Stimulated activated CD8-positive, alpha-beta memory T cell treated with anti-CD3 and anti-CD28 coated beads, Interleukin-4, amount 100 ng/mL, for 1 hour (primary cell): ENCODE measurements at places on chromosomes 3 and 15.

- no peak for DNase-seq
Observed at GRCh38 chr3:12097971-12098370, 60.7 kb downstream of the TIMP4 start.

- DNase-seq = no peak
Observed at GRCh38 chr3:111776827-111777483, 82.1 kb upstream of the PHLDB2 start.

- DNase-seq = no peak
Observed at GRCh38 chr15:38876211-38876610, 311.6 kb upstream of the RASGRP1 start.

- DNase-seq = no peak
Observed at GRCh38 chr15:54033869-54034458, 55.7 kb downstream of the UNC13C start.

DNA sequence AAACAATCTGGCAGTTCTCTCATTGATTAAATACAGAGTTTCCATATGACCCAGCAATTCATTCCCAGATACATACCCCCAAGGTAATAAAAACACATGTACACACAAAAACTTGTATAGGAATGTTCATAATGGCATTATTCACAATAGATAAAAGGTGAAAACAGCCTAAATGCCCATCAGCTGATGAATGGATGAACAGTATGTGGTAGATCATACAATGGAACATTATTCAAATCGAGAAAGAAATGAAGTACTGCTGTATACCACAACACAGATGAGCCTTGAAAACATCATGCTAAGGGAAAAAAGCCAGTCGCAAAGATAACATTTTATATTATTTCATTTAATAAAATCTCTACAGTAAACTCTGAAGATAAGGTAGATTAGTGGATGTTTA lies 71.2 kb downstream of the SLTM start:
- DNase-seq = no peak

- DNase-seq = no peak
Observed at GRCh38 chr3:151925419-151925818, 52.0 kb downstream of the SUCNR1 start.

- DNase-seq = no peak
Observed at GRCh38 chr15:60326824-60327654, 70.7 kb downstream of the ANXA2 start.

DNA sequence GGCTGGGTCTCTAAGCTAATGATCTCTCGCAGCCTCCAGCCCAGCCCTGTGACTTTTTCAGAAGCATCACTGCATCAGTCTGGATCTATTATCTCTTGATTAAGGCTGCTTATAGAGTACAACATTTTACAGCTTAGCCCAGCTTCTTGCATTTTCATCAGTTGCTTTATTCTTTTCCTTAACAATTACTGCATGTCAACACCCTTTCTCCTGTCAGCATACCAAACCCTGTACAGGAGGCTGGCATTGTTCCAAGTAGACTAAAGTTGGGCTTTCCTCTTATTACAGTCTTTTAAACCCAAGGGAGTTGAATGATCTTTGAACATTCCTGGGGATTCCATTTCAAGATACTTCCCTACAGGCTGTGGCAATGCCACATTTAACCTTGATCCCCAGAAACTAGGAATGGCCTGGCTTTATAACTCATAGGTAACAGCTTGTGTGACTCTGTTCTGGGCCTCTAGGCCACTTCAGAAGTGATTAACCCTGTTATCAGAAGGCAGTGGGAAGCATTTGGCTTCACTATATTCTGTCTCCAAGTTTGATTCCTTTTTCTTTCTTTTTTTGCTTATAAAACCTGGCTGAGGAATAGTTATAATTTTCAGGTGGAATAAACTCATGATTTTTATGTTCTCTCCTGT lies 182.9 kb downstream of the KCNMB2 start:
- DNase-seq = no peak

- DNase-seq = no peak
Observed at GRCh38 chr3:67291287-67292252, 293.5 kb downstream of the KBTBD8 start.

DNA sequence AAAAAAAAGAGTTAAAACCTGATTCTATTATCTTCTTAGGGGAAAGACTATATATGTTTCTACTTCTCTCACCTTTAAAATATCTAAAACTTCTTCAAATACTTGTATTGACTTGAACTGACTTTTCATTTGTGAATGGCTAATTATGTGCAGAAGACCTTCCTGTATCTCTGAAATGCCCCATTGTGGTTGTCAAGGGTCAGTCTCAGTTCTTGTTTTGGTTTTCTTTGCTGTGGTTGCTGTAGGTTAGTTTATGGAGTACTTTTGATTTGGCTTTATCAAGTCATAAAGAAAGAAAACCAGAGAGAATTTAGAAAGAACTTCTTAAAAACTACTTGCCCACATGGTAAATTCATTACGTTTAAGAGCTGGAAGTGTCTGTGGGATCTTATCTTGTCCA lies 345.3 kb upstream of the POU1F1 start:
- DNase-seq = no peak

DNA sequence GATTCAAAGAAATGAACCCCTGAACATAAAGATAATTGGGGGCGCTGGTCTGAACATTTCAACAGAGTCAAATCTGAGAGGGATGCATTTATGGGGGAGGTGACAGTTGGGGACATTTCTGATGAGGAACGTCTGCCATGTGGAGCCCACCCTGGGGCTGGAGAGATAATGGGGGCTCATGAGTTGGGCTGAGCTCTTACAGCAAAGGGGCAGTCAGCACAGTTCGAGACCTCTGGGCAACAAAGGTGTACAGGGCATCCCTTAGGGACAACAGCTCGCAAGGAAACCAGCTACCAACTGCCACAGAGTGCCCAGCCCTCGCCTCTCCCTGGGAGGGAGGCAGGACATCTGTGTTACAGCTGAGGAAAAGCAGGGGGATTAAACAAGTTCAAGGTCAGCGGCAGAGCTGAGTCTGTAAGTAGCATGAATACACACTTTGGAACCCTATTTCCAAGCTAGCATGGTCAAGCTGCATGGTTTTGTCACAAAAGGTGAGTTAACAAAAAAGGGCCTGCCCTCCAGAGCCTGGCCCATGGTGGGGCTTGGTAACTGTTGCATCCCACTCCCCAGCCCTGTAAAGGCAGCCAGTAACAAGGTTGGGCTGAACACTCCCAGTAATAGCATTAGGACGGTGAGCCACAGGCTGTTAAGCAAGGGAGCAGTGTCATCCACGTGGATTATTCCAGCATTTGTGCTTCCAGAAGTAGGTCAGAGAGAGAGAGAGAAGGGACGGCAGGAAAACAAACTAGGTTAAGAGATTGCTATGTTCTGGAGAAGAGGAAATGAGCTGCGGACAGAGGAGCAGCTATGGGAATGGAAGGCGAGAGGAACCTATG lies 4.3 kb downstream of the GNB5 start:
- DNase-seq = no peak

GRCh38 chr3:36679384-36680200 lies 84.8 kb downstream of the DCLK3 start:
- no peak for DNase-seq

GRCh38 chr15:42691308-42691707 lies 45.6 kb downstream of the CDAN1 start:
- DNase-seq = no peak

DNA sequence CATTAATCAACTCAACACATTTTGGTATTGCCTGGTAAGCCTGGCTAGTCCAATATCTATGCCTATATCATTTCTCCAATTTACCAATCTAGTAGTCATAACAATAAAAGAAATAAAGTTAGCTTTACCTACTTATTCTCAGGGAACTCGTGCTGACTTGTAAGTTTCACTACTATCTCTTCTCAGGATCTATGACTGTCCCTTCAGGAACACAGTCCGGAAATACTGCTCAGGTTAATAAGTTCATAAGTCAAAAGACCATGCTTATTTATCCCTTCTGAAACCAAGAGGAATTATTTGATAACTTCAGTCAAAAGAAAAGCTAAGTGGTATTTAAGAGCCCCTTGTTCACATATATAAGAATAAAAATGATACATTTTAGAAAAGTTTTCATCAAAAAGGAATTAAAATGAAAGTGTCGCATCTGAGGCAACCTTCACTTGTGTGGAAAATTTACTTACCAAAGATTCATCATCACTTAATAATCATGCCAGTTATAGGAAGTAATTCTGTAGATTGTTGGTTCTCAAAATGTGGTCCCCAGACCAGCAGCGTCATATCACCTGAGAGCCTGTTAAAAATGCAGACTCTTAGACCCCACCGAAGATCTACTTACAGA lies 15.5 kb upstream of the THRB start:
- no peak for DNase-seq

GRCh38 chr3:127814325-127814781 lies 8.0 kb downstream of the MGLL start:
- DNase-seq = no peak

- DNase-seq = no peak
Observed at GRCh38 chr15:93948726-93949125, 282.6 kb upstream of the MCTP2 start.

GRCh38 chr15:48002767-48003166 lies 118.0 kb upstream of the SLC24A5 start:
- no peak for DNase-seq

- DNase-seq = no peak
Observed at GRCh38 chr3:133037436-133037835, 755 bp upstream of the TMEM108 start.

GRCh38 chr15:47997195-47998080 lies 123.4 kb upstream of the SLC24A5 start:
- DNase-seq = no peak

DNA sequence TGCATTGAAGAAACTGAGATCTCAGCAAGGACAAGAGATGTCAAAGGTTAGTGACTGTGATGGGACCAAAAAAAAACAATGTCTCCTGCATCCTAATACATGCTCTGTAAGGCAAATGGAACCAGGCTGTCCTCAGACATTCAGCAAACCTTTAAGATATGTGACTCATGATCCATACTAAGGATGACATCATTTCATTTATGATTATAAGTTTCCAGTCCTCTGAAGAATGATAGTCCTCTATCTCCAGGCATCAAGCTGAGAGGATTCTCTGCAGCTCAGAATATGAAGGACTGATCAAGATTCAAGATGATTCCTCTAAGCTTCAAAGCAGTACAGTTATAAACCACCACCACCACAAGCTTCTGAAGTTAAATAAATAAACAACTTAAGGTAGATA lies 47.6 kb downstream of the SSR3 start:
- DNase-seq = no peak

GRCh38 chr3:184472723-184473428 lies 88.7 kb upstream of the EPHB3 start:
- no peak for DNase-seq

- DNase-seq = no peak
Observed at GRCh38 chr3:28036599-28037575, 204.5 kb upstream of the CMC1 start.

- no peak for DNase-seq
Observed at GRCh38 chr3:179811321-179812095, 158.7 kb downstream of the USP13 start.

DNA sequence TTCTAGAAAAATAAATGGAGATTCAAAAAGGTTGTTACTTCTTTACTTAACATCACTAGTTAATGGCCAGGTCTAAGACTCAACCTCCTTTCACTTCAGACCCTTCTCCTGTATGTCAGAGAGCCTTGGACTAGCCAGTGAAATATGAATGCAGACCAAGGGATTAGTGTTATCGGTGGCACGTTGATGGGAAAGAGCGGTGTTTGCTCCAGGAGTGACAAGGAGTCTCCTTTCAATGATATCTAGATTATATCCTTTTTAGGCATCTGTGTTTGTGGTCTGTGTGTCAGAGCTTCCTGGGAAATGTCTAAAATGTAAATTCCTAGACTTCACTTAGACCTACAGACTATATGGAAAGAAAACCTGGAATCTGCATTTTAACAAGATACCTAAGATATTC lies 658.0 kb upstream of the KCNMB2 start:
- DNase-seq = no peak

DNA sequence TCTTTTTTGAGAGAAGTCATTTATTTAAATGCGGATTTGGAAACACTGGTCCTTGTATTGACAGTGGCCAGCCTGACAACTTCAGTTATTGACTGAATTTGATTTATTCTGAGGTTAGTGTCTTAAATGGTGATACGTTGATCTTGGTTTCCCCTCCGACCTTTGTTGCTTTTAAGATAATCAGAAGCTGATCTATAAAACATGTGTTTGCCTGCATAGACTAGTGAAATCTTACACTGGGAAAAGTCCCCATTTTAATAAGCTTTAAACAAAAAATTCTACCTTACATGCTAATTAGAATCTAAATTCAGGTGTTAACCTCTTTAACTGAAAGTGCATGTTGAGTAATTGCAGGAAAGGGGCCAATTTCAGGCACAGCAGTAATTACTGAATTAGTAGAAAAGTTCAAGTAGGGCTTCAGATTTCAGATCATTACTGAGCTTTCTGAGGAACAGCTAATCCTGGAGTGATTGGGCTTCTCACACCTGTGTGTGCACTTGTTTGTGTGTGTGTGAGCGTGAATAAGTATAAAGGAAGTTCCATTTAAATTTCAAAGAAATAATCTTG lies 221.4 kb downstream of the SOX2 start:
- no peak for DNase-seq

DNA sequence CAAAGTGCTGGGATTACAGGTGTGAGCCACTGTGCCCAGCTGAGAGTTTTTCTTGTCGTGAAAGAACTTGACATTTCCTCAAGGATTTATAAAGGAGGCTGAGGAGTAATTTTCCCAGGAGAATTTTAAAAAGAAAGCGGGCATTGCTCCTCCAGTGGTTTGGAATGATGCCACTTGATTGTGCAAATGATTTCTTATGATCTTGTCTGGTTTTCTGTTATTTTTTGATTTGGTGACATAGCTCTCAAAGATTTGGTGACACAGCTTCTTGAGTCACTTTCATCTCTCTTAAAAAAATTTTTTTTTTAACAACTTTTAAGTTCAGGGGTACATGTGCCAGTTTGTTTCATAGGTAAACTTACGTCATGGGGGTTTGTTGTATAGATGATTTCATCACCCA lies 24.6 kb upstream of the NFKBIZ start:
- no peak for DNase-seq

GRCh38 chr15:87207990-87208580 lies 1048.5 kb downstream of the NTRK3 start:
- DNase-seq = no peak

DNA sequence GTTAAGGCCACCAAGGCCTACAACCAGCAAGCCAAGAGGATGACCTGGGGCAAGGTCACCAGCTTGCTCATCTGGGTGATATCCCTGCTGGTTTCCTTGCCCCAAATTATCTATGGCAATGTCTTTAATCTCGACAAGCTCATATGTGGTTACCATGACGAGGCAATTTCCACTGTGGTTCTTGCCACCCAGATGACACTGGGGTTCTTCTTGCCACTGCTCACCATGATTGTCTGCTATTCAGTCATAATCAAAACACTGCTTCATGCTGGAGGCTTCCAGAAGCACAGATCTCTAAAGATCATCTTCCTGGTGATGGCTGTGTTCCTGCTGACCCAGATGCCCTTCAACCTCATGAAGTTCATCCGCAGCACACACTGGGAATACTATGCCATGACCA lies 3.6 kb downstream of the CXCR6 start:
- DNase-seq = no peak

DNA sequence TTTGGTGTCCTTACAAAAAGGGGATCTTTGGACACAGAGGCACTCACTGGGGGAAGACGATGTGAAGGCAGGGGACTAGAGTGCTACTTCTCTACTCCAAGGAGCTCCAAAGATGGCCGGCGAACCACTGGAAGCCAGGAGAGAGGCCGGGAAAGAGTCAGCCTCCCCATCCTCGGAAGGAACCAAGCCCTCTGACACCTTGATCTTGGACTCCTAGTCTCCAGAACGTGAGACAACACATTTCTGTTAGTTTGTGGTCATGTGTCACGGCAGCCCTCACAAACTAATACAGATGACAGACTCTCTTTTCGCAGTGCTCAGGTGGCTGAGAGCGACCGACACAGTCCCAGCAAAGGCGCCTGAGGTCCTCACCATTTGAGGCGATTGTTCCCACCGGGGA lies 24.4 kb upstream of the ATP2B2 start:
- no peak for DNase-seq

GRCh38 chr3:12593473-12593872 lies 36.6 kb downstream of the MKRN2 start:
- no peak for DNase-seq
